Kidney capillary endothelial cell (primary cell): ENCODE measurements at places on chromosomes 16 and 17.

DNA sequence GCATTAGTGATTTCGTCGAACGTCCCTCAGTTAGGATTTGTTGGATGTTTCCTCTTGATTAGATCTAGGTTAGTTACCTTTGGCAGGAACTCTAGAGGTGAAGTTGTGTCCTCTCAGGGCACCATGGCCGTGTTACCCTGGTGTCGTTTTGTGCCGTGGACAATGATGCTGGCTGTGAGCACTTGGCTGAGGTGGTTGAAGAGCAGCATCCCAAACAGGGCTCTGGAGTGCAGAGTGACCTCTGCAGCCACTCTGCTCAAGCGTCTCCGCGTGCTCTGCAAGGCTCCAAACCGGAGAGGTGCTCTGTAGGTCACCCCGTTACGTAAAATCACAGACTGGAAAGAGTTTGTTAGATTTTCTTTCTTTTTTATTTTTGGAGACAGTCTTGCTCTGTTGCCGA is 33.0 kb downstream of the FOXK2 start:
- no peak for DNase-seq

DNA sequence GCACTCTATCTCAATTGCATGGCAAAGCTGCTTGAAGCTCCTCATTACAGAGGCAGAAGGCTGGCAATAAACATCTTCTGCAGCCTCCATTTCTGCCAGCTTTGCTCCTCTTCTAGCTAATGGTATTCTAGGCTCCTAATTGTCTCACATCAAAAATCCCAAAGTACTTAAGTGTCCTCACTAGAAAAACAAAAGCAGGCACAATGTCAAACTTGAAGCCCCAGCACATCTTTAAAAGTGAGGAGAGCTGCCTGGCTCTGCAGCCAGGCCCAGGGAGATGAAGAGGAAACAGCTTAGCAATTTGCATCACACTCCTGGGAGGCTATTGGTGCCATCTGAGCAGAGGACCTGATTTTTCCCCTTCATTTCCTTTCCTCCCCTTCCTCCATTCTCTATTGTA is 197.1 kb downstream of the KCNJ2 start:
- DNase-seq: no peak

GRCh38 chr16:80285104-80285503 is 255.7 kb upstream of the DYNLRB2 start:
- DNase-seq: peak; percentile 2

DNA sequence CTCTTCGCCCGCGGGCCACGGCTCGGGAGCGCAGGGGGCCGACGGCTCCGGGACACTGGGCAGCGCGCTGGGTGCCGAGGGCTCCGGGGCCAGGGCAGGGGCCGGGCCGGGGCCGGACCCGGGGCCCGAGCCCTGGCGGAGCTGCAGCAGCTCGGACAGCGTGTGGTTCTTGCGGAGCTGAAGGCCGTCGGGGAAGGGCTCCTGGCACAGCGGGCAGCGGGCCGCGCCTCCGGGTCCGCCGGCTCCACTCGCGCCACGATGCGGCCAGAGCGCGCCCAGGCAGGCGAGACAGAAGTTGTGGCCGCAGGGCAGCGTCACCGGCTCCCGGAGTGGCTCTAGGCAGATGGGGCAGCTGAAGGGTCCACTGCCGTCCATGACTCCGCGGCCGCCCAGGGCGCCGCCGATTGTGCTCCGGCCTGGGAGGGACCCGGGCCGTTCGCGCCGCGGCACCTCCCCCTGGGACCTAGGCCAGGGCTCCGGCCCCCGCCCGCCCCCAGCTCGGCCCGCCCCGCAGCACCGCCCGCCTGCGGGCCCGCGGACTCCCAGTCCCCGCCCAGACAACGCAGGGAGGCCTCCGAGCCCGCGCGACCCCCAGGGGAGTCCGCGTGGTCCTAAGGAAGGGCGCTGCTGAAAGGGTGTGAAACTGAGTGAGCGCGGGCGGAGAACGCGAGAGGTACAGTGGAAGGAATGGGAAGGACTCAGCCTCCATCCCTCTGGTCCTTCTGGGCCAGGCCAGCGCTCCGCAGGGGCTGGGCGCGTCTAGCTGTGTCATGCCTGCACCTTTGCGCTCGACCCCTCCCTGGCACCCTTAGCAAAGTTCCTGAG is at the start of gene TRIM47:
Gene TRIM47 (minus strand): TSS at position 408 of the 825 bp plus-strand sequence. CDS start 33 bp downstream, at position 375.
- peak; percentile 54 for DNase-seq

DNA sequence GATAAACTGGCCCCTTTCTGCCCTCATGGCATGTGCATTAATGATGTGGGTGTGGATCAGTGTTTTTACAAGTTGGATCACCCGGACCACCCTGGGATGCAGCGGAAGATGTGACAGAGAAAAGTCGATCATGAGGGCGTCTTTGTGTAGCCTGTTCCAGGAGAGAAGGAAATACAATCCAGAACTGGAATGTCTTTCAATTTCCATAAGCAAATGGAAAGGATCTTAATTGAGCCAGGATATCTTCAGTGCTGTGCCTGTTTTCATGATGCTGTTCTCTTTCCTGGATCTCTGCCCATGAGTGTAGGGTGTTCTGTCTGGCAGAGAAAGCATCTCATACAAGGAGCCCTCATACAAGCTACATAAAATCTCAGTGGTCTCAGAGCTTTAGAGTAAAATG is 481.4 kb downstream of the XYLT1 start:
- DNase-seq: no peak

DNA sequence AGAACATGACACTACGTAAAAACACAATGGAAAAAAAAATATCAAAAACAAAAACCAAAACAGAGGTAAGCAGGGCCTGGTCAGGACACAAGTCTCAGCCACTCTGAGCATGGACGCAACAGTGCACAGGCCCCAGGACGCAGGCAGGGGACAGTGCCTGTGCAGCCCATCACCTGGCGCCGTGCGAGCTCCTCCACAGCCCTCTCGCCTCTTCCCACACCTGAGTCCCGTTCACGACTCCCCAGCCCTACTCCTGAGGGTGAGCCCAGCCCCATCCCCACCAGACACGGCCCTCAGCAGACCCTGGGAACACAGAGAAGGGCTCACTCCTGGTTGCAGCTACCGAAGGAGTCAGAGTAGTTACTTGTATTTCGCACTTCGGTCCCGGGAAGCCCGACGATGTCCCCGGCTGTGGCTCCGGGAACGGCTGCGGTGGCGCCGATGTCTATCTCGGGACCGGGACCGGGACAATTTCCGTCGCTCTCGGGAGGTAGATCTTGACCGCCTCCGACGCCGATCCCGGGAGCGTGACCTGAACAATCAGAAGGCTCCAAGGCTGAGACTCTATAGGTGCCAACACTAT is 9.4 kb downstream of the HBQ1 start:
- DNase-seq: no peak

DNA sequence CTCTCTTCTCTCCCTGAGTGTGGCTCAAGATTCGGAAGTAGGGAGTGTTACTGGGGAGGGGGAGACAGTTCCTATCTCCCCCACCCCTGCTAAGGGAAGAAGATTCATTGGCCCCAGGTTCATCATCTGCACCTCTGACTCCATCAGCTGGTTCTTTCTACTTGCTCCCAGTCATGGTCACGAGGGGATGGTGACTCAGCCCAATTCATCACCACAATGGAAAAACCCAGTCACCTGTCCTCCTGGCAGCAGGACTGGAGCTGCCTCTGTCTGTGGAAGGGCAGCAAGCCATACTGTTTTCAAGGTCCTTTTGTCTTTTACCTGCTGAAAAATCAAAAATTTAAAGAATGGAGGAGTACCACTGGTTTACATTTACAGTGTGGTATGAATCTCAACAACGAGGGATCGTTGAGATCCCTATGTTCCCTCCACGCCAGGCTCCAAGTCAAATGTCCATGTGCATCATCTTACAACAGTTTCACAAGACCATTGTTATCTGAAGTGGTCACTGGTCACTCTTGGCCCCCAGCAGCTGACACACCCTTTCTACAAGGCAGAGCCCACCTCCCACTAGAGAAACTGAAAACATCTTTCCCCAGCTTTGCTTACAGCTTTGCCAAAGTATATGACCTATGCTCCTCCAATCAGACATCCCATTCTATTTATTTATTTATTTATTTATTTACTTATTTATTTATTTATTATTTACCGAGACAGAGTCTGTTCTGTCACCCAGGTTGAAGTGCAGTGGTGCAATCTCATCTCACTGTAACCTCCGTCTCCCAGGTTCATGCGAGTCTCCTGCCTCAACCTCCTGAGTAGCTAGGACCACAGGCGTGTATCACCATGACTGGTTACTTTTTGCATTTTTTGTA is 40.4 kb upstream of the NDRG4 start:
- DNase-seq: peak; percentile 49
